Ascending aorta (tissue), 2 donors: ENCODE measurements at places on chromosomes 4 and X.
A peak's percentile ranks its signal among the peaks of the same experiment; 100 is the strongest.

DNA sequence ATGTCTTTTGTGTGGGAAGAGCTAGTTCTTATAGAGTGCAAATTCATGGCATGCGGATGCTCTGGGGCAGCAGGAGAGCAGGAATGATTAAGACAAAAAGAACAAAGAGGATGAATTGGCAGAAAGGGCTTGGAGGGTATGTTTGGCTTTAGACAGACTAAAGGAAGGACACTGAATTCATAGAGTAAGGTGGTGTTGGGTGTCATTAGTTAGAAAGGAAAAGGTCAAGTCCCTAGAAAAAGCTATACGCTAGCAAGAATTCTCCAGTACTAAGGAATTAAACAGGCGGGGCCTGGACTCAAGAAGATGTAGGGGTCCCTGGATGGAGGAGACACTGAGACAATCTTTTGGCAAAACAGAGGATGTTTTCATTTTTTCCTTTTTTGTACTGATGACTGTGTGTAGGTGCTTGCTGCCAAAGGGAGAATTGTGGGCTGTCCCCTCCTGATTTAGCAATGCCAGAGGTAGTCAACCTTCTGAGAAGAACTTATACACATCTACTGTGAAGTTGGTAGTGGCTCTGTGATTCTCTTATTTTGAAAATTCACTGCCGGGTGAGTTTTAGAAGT is 391.0 kb downstream of the SPRY1 start:
- H3K27me3 ChIP-seq = no peaks in the 10 kb centered on the region
- H3K27ac ChIP-seq = peak overlapping the region; percentile 72
- H3K4me1 ChIP-seq = peaks cover 7% of the 10 kb centered on the region
- H3K36me3 ChIP-seq = no peaks in the 10 kb centered on the region
- no peak for DNase-seq
- no peak overlapping the region for H3K4me3 ChIP-seq

- H3K4me1 ChIP-seq = no peaks in the 10 kb centered on the region
- H3K27me3 ChIP-seq = no peaks in the 10 kb centered on the region
- H3K36me3 ChIP-seq = no peaks in the 10 kb centered on the region
- DNase-seq = no peak
- H3K27ac ChIP-seq = no peak overlapping the region
Measured at GRCh38 chr4:189084671-189085070, 856.0 kb upstream of the FRG1 start.

DNA sequence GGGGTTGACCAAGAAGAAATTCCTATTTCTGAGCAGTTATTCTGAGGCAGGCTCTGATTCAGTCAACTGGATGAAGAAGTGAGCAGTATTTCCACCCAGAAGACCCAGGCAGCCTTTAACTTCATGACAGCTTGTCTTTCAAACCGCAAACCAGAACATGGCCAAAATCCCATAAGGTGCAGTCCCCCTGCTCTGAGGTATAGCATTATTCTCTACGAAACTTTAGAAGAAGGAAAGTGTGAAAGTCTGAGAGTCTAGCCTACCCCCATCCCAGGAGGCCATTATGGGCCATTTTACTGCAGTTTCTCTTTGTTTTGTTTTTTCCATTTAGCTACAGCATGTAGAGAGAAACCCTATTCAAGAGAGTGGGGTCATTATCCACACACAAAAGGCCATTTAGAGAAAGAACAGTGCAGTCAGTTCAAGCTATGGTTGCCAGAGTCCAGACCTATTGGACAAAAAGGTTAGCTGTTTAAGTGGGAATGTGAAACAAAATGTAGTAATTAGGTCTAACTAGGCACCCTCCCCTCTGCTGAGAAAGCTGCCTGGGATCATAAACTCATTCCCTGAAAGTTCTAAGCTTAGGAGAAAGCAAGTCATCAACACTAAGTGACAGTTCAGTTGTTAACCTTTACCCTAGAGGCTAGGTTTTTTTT is 52.1 kb upstream of the RASGEF1B start:
- H3K4me1 ChIP-seq = no peaks in the 10 kb centered on the region
- no peak for DNase-seq
- no peaks in the 10 kb centered on the region for H3K27me3 ChIP-seq
- H3K27ac ChIP-seq = no peak overlapping the region
- no peak overlapping the region for H3K4me3 ChIP-seq

- no peak for DNase-seq
- H3K4me1 ChIP-seq = peaks cover 3% of the 10 kb centered on the region
- H3K27me3 ChIP-seq = no peaks in the 10 kb centered on the region
- no peaks in the 10 kb centered on the region for H3K36me3 ChIP-seq
Measured at GRCh38 chr4:41442810-41443209, 95.1 kb upstream of the LIMCH1 start.

- DNase-seq = no peak
- no peak overlapping the region for H3K4me3 ChIP-seq
- H3K27ac ChIP-seq = no peak overlapping the region
- H3K4me1 ChIP-seq = no peaks in the 10 kb centered on the region
- no peaks in the 10 kb centered on the region for H3K36me3 ChIP-seq
Measured at GRCh38 chr4:110109455-110109854, 89.0 kb downstream of the ELOVL6 start.

GRCh38 chr4:183602557-183603027 is 56.4 kb downstream of the RWDD4 start:
- H3K27me3 ChIP-seq = no peaks in the 10 kb centered on the region
- H3K36me3 ChIP-seq = no peaks in the 10 kb centered on the region
- no peak overlapping the region for H3K27ac ChIP-seq
- DNase-seq = no peak
- H3K4me1 ChIP-seq = no peaks in the 10 kb centered on the region
- H3K4me3 ChIP-seq = no peak overlapping the region

DNA sequence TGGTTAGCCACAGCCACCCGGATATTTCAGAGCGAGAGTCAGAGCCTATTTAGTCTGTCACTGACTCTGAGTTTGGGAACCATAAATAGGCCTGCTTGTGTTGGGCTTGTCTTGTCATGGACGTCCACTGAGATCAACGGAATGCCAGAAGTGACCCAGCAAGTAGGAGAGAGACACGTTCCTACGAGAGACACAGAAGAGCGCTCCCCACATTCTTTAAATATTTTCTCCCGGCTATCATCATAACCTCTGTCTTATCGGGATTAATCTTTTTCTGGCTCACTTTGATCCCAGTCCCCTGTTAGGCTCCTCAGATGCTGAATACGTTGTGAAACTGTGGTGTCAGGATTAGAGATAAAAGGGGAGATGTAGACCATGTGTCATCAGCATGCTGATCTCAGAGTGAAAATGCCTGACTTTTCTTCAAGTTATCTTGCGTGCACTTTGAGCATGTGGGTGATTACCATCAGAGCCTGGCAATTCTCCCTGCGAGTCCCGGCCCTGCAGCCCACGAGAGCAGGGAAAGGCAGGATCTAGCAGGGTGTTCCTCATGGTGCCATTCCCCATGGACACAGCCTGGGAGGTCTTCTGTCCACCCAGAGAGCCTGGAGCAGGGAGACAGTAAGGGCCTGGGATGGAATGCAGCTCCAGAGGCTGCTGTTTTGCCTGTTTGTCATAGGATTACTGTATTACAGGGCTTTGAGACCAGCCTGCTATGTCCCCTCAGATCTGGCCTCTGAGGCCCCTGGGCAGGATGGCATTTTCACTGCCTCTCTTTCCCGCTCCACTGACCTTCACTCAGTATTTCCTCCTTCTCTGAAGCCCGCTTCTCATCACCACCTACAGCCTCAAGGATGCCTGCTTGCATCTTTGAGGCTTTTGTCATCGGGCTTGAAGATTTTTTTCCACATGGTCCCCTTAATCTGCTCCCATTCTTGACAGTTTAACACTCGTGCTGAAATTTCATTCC is 2.8 kb upstream of the TENM3 start:
- no peaks in the 10 kb centered on the region for H3K4me1 ChIP-seq
- no peak for DNase-seq
- H3K4me3 ChIP-seq = no peak overlapping the region
- no peaks in the 10 kb centered on the region for H3K27me3 ChIP-seq
- no peaks in the 10 kb centered on the region for H3K36me3 ChIP-seq
- H3K27ac ChIP-seq = no peak overlapping the region

- no peak overlapping the region for H3K27ac ChIP-seq
- peaks cover 8% of the 10 kb centered on the region for H3K4me1 ChIP-seq
- no peaks in the 10 kb centered on the region for H3K36me3 ChIP-seq
Measured at GRCh38 chr4:3615386-3616286, 83.4 kb upstream of the LRPAP1 start.

GRCh38 chrX:15299941-15300851 is 15.2 kb downstream of the ASB11 start:
- H3K36me3 ChIP-seq = no peaks in the 10 kb centered on the region
- H3K27me3 ChIP-seq = no peaks in the 10 kb centered on the region
- DNase-seq = no peak
- no peaks in the 10 kb centered on the region for H3K4me1 ChIP-seq
- no peak overlapping the region for H3K4me3 ChIP-seq
- no peak overlapping the region for H3K27ac ChIP-seq

DNA sequence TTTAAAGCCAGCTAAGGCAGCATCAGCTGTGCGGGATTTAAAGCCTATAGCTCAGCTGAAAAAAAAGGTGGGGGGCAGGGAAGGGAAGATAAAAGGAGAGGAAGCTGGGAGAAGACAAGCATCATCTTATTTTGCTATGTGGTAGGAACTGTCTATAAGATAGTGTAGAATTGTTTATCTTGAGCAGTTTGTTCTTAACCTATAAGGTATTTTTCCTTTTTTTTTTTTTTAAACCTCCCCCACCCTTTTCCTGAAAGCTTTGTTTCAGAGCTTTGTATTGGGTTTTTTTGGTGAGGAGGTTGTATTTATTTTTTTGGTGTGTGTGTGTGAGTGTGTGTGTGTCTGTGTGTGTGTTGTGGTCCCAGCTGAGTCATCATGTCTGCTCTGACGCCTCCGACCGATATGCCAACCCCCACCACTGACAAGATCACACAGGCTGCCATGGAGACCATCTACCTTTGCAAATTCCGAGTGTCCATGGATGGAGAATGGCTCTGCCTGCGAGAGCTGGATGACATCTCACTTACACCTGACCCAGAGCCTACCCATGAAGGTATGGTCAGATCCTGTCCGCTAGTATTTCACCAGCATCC is 531 bp downstream of the RUFY3 start:
- peaks cover 3% of the 10 kb centered on the region for H3K4me1 ChIP-seq
- no peaks in the 10 kb centered on the region for H3K27me3 ChIP-seq
- peak overlapping the region; percentile 55 for H3K27ac ChIP-seq
- H3K4me3 ChIP-seq = peak overlapping the region; percentile 38
- H3K36me3 ChIP-seq = no peaks in the 10 kb centered on the region

- no peak overlapping the region for H3K4me3 ChIP-seq
- H3K27me3 ChIP-seq = no peaks in the 10 kb centered on the region
- DNase-seq = no peak
- H3K4me1 ChIP-seq = no peaks in the 10 kb centered on the region
Measured at GRCh38 chrX:7269589-7269988, 121.6 kb upstream of the PUDP start.

DNA sequence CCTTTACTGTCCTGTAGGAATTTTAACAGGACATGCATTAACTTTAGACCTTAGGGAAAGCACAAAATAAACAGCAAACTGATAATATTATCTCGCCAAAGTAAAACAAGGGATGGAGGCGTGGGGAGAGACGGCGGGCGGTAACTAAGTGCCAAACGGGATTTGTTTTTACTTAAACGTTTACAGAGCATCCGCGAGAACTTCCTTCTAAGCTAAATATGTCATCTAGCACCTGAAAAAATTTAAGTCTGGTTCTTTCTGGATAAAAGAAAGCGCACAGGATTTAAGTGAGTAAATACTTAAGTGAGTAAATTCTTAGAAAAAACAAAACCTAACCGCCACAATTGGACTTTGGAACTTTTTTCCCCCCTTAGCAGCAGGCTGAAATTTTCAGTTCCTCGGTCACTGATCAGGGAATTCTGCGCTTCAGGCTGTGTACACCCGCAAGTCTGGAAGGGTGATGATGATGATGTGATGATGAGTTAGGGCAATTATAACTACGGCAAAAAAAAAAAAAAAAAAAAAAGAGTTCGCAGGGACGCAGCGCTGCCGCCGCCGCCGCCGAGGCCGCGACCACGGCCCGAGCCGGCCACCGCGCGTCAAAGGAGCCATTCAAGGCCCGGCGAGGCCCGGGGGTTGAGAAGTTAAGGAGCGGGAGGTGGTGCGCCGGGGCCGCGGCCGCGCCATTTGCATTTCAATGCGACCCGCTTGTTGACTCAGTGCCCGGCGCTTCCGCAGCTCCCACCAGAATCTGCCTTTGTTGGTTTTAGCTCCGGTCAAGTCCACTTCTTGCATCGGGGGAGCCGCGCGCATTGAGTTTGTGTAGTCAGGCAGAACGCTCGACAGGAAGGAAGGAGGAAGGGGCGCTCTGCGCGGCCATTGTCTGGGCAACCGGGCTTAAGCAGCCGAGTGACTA is 108.8 kb downstream of the SPRY1 start:
- no peaks in the 10 kb centered on the region for H3K27me3 ChIP-seq
- DNase-seq = peak; percentile 67
- H3K36me3 ChIP-seq = no peaks in the 10 kb centered on the region
- H3K27ac ChIP-seq = peak overlapping the region; percentile 51

DNA sequence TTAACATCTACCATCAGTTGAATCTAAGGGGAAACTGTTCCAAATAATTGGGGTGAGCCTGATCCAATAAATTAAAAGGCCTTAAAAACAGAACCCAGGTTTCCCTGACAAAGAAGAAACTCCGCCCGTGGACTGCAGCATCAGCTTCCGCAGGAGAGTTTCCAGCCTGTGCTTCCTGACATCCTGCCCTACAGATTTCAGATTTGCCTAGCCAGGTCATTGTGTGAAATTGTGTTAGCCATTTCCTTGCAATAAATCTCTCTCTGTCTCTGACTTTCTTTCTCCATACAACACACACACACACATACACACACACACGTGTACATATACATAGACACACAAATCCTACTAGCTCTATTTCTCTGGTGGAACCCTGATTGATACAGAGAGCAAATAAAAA is 48.3 kb upstream of the LCORL start:
- no peak overlapping the region for H3K27ac ChIP-seq
- no peak overlapping the region for H3K4me3 ChIP-seq

DNA sequence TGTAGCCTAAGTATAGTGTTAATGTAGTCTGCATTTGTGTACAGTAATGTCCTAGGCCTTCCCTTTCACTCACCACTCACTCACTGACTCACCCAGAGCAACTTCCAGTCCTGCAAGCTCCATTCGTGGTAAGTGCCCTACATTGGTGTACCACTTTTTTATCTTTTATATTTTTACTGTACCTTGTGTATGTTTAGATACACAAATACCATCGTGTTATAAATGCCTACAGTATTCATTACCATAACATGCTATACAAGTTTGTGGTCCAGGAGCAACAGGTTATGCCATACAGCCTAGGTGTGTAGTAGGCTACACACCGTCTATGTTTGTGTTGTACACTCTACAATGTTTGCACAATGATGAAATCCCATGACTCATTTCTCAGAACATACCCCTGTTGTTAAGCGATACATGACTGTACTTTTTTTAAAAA is 15.4 kb downstream of the TSPAN5 start:
- H3K4me3 ChIP-seq = no peak overlapping the region
- H3K27me3 ChIP-seq = no peaks in the 10 kb centered on the region
- DNase-seq = no peak

GRCh38 chr4:48324281-48324680 is 17.0 kb upstream of the SLAIN2 start:
- no peaks in the 10 kb centered on the region for H3K27me3 ChIP-seq
- H3K36me3 ChIP-seq = no peaks in the 10 kb centered on the region
- H3K27ac ChIP-seq = no peak overlapping the region
- DNase-seq = no peak
- H3K4me1 ChIP-seq = no peaks in the 10 kb centered on the region
- no peak overlapping the region for H3K4me3 ChIP-seq
